Aorta (tissue), 5 donors: ENCODE measurements at places on chromosomes 2 and 18. TPM values are rescaled to one million over a fixed set of nuclear protein-coding genes. Genes with fewer than 3 reads are reported as not detected.
A peak's percentile ranks its signal among the peaks of the same experiment; 100 is the strongest.

- DNase-seq = no peak
Observed at GRCh38 chr2:100262046-100262445, 60.3 kb downstream of the LONRF2 start.

GRCh38 chr2:1664698-1665097 lies 79.6 kb downstream of the PXDN start:
- no peak for DNase-seq

- DNase-seq = no peak
Observed at GRCh38 chr18:48985161-48985560, 34.4 kb upstream of the SMAD7 start.

DNA sequence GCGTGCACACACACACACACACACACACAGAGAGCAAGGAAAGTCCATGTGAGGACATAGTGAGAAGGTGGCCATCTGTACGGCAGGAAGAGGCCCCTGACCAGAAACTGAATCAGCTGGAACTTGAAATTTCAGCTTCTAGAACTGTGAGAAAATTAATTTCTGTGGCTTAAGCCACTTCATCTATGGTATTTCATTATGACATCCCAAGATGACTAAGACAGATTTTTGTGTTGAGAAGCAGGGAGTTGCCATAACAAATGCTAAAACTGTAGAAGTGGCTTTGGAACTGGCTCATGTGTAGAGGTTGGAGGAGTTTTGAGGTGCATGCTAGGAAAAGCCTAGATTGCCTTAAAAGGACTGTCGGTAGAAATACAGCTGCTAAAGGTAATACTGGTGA lies 63.4 kb upstream of the ZBTB7C start:
- no peak for DNase-seq

The OTOS gene
- not detected for total RNA-seq

The TSHZ1 gene
- total RNA-seq = 15.9 TPM

The ANKRD53 gene
- total RNA-seq = 1.9 TPM

The EVA1A gene
- total RNA-seq = 1.7 TPM

DNA sequence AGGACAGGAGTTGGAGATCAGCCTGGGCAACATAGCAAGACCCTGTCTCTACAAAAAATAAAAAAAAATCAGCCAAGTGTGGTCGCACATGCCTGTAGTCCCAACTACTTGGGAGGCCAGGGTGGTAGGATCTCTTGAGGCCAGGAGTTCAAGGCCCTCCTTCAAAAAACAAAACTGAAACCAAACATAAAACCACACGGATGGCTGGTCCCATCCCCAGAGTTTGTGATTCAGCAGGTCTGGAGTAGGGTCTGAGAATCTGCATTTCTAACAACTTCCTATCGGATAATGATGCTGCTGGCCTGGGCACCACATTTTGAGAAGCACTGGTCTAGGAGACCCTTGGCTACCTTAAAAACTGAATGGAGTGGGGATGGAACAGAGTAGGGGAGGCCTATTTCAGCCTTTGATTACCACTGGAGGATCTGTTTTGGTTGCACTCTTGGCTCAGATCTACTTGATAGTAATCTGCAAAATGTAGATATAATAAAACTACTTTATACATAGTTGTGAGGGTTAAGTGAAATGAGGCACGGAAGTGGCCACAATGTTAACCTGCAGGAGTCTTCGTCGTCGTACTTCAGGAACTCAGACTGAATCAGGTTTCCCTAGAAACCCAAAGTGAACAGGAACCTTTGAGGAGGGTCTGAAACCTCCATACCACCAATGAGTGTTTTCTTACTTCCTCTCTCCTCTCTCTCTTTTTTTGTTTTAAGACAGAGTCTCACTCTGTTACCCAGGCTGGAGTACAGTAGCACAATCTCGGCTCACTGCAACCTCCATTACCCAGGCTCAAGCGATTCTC lies 25.5 kb upstream of the NFE2L2 start:
- DNase-seq = no peak

DNA sequence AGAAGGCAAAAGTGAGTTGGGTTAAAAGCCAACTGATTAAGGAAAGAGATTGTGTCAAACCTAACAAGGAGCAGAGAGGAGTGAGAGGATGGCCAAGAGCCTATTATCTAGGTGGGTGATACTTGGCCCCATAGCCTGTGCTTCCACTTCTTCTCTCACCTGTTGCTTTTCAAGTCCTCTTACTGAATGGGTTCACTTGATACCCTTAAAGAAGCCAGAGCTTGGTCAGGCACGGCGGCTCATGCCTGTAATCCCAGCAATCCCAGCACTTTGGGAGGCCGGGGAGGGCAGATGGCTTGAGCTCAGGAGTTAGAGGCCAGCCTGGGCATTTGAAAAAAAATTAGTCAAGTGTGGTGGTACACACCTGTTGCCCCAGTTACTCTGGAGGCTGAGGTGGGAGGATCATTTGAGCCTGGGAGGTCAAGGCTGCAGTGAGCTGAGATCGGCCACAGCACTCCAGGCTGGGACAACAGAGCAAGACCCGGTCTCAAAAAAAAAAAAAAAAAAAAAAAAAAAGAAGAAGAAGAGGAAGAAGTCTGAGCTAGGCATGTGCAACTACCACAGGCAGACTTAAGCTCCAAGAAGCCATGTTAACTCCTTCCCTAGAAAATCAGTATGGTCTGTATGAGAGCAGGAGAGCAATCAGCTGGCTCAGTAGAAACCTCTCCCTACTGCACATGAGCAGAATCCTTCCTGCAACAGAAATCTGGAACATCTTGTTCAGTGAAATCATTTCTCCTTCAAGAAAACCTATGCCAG lies 28.4 kb upstream of the ME2 start:
- no peak for DNase-seq

The GALNT14 gene
- total RNA-seq = 1.2 TPM

DNA sequence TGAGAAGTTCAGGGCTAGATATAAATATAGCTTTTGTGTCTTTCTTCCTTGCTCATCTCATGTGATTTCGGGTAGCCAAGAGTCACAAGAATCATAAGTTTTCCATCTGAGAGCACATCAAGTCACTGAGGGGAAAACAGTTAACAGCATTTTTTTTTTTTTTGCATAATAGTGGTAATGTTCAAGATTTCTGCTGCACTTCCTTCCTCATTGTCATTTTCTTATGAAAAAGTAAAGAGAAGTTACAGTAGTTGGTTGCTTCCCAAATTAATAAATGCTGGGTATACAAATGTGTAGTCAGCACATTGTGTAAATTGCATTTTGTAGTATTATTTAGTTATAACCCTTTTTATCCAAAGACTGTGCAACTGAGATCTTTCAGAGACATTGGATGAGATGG lies 93.6 kb downstream of the ZEB2 start:
- DNase-seq = no peak

The UGT1A7 gene
- total RNA-seq = not detected

The CYRIA gene
- 24.9 TPM for total RNA-seq

The NTSR2 gene
- total RNA-seq = not detected

The POTEE gene
- 0.33 TPM for total RNA-seq

DNA sequence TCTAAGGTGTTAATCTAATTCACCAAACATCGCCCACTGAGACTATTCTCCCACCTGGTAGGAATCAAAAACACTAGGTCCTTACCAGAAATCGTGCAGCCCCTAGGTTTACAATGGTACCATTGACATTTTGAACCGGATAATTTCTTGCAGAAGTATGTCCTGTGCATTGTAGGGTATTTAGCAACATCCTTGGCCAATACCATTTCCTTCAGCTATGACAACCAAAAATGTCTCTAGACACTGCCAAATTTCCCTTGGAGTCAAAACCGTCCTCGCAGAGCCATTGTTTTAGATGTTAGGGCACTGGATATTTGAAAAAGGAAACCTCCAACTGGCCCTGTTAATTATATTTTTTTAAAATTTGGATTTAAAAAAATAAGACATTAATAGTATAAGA lies 3.8 kb downstream of the VPS54 start:
- no peak for DNase-seq

The B3GNT7 gene
- total RNA-seq = 6.7 TPM

GRCh38 chr2:11478899-11479605 lies 13.1 kb upstream of the E2F6 start:
- DNase-seq = no peak

- peak; percentile 94 for DNase-seq
Observed at GRCh38 chr2:43219383-43220228, 6.8 kb downstream of the ZFP36L2 start.

The IL36RN gene
- total RNA-seq = not detected

- DNase-seq = no peak
Observed at GRCh38 chr2:216908300-216908699, 48.4 kb upstream of the TNP1 start.

DNA sequence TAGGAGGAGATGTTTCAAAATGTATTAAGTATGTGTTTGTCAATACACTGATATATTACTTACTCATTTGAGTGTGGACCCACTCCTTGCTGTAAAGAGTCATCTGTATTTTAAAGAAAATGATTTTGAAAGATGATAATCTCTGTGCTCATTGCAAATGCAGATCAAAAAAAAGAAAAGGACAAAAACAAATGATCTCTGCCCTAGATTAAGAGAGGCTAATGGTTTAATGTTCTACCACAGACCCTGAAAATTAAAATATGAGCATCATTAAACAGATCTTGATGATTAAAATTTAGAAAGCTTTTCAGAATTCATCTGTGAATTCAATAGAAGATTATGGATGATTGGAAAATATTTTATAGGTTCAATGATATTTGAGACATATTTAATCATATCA lies 136.5 kb downstream of the CNTNAP5 start:
- DNase-seq = no peak

DNA sequence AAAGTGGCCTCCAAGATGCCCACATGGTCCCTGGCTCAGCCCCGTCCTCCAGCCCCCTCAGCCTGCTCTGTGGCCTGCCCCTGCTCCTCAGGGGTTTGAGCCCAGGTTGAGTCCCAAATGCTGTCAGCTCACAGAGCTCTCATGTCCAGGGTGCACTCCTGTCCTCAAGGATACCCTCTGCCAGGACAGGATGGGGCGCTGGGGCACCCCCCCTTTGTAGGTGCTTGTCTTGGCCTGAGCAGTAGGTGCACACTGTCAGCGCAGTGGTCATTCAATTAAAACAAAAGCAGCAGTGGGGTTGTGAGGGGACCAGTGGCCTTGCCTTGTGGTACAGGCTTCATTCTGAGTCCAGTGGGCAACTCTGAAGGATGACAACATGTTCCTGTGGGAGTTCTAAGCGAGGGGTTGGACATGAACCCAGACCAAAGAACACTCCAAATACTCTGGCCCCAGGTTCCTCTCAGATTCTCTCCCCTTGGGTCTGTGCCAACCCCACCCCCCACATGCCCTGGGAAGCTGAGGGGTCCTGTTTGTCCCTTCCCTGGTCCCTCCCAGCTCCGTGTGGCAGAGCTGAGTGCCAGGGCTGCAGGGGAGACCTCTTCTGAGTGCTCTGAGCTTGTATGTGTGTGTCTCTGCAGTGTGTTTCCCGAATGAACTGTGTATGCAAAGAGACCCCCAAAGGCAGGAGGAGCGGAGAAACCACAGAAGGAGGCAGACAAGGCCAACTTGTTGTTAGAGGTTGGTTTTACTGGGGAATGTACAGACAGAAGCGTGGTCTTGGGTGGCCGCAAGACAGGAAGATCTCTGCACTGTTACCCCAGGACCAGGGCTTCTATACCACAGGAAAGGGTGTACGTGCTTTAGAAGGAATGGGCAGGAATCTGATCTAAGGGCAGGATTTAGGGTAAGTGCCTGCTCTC lies 155.6 kb upstream of the HS6ST1 start:
- DNase-seq = no peak

The EGR4 gene
- total RNA-seq = not detected

The ARHGAP28 gene
- 8.6 TPM for total RNA-seq

The ALPI gene
- total RNA-seq = not detected

DNA sequence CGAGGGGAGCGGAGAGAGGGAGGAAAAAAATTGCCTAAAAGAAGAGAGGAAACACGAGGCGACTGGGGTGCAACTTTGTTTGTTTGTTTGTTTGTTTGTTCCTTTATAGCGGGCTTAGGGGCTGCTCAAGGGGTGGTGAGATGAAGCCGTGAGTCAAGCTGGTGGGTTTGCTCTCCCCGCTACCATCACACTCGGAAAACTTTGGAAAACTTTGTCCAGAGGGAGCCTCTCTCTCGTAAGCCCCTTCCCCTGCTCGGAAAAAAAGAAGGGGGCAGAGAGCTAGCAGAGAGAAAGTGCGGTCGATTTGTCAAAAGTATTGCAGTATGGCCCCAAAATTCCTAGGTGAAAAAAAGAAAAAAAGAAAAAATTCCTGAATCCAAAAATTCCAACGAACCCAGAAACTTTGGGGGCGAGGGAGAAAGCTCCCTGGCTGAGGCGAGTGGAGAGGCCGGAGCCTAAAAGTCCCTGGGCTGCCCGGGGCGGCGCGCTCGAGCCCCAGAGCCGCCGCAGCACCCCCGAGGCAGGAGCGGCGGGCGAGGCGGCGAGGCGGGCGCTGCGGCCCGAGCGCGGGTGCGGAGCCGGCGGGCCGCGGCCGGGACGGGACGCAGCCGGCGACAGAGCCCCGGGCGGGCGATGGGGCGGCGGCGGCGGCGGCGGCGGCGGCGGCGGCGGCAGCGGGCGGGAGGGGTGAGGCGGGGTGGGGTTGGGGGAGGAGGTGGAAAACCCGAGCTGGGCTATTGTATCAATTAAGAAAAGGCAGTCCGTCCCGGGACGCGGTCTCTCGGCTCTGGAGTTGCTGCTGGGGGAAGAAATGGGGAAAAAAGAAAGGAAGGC lies 558 bp upstream of the CYP26B1 start:
- DNase-seq = peak; percentile 44

The BCL11A gene
- total RNA-seq = 0.97 TPM

DNA sequence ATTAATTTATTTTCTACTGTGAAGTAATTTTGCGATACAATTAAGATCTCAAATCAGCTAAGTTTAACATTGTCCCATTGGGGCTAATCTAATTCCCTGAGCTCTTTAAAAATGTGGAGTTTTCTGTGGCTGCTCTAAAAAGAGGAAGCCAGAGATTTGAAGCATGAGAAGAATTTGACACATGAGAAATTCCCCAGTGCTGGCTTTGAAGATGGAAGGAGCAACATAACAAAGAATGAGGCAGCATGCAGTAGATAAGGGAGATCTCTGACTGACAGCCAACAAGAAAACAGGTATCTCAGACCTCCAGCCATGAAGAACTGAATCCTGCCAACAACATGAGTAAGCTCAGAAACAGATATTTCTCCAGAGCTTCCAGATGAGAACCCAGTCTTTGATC lies 308.4 kb downstream of the ZNF804A start:
- no peak for DNase-seq

GRCh38 chr2:31598694-31599093 lies 18.0 kb upstream of the SRD5A2 start:
- DNase-seq = no peak

GRCh38 chr2:176521878-176522670 lies 252.8 kb downstream of the MTX2 start:
- no peak for DNase-seq

The SAP130 gene
- 23.8 TPM for total RNA-seq

The HOXD9 gene
- total RNA-seq = 1.8 TPM

GRCh38 chr2:68119504-68119903 lies 38.2 kb upstream of the PNO1 start:
- DNase-seq = no peak

The VAMP8 gene
- total RNA-seq = 40.5 TPM
